ENCODE measurements at places on chromosomes 1 and 21.

- DNase-seq = no peak
These were observed 31.0 kb downstream of the ATP5PO start for GRCh38 chr21:33884376-33885171.

DNA sequence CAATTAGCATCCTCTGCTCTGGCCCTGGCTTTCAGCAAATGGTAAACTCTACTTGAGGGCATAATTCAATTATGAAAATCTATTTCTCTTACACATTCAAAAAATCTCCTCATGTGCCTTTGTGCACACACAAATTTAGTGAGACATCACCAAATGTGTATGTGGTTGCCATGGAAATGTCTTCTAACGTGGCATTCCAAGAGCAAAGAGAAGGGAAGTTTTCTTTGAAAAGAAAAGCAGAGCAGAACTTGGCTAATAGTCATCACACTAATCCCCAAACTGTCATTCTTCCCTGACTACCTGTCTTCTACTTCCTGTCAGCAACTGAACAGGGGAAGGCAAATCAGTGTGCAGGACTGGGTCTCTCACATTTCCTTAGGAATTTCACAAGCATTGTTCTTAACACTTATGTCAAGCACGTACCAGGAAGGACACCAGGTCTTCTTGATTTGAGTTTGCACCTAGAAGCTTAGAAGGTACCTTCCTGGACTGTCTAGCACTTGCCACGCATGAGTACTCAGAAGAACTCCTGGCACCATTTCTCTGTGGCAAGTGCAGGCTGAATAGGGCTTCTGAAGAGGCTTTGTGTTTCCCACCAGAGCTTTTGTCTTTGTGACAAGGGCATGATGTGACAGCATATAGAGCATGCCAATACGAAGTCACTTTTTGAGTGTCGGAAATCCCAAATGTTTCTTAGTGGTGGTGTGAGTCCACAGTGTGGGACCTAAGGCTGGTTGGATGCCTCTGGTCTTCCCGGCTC, 32.3 kb downstream of the MAN1C1 start:
- no peak for DNase-seq

DNA sequence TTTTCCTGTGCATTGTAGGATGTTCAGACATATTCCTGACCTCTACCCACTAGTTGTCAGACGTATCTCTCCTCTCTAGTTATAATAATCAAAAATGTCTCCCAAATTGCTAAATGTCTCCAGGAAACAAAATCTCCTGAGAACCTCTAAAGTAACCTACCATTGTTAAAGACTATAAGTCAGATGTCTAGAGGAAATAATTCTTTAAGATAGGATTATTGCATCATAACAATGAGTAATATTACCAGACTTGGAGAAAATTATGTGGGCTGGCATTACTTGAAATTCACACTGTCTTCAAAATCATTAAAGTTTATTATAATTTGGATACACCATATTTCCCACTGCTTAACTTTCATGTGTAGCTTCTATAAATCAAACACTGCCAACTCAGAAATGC, 643.0 kb upstream of the ADGRL2 start:
- no peak for DNase-seq

DNA sequence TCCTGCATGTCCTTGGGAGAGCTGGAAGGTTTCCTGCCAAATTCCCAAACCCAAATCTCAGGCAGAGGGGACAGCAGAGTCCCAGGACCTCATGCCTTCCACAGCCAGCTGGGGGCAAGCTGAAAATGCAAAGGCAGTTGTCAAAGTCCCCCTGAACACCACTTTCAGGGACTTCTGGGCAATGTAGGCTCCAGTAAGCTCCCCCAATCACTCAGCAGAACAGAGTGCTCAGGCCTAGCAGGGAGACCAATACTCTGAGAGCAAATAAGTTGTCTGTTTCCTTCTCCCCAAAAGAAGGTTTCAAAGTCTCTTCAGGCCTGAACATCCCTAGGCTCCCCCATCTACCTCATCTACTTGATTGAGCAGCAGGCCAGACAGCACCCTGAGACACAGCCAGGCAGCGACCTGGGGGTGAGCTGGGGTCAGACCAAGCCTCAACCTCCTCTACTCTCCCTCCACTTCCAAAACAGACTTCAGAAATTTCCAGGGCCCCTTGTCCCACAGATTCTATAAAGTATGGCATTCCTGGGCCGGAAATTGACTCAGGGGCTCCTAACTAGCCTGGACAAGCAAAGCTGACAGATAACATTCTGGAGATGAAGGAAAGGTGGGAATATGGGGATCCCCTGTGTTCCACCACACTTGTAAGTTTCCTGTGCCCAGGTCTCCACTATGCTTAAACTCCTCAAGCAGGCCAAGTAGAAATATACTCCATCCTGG, 1.9 kb downstream of the SLC9A1 start:
- DNase-seq = no peak

- no peak for DNase-seq
These were observed 160.1 kb downstream of the FASLG start for GRCh38 chr1:172818841-172819527.
